HuH-7 (cell line): ENCODE measurements at places on chromosomes 1 and 21.

GRCh38 chr1:200316148-200316803 is 93.6 kb downstream of the ZNF281 start:
- DNase-seq, result no peak

DNA sequence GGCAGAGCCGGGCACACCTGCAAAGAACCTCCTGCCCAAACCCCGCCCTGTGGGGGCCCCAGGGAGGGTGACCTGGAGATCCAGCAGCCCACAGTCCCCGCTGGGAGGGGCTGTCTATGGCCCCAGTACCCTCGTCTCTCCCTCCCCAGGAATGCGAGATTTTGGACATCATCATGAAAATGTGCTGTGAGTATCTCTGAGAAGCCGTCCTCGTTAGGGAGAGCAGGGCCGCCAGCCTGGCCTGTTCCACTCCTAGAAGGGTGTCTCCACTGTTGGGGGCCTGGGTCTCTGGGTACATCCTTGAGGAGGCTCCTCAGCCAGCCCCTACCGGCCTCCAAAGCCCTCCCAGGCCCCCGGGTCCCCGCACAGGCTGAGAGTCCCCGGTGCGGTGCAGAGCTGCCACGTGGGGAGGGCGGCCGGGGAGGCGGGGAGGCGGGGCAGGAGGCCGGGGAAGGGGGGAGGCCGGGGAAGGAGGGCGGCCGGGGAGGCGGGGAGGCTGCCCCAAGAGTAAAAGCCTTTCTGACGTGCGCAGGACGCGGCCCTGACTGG is 18.7 kb downstream of the COL6A1 start:
- no peak for DNase-seq

DNA sequence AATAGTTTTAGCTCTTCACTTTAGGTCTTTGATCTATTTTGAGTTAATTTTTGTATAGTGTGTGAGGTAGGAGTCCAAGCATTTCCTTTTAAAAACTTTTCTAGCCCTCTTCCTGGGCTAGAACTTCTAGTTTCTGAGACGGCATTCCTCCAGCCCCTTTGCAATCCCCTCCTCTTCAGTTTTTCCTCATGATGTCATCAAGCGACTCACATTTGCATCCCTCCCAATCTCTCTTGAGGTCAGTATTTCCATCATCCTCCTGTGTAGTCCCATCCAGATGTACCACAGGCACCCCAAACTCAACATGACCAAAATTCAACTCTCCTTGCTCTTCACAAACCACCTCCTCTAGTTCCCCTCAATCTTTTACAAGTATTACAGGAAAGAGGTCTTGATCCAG is 10.7 kb downstream of the HMGN2 start:
- no peak for DNase-seq

DNA sequence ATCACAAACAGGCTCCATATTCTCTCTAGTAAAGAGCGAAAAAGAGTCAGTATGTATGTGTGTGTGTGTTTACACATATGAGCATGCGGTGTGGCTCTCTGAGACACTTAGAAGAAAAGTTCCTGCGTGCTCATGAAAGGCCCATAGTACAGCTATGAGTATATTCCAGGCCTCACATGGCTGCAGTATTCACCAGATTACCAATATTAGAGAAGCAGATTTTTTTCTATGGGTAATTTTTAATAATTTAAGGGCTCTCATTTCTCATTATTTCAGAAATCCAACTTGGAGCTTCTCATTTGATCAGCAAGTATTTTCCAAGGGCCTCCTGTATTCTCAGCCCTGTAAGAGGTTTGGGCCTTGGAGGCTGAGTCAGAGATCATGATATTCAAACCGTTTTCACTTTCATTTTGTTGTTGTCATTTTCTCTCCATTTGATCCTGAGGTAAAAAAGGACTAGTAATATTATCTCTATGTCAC is 232.9 kb upstream of the SGIP1 start:
- no peak for DNase-seq

DNA sequence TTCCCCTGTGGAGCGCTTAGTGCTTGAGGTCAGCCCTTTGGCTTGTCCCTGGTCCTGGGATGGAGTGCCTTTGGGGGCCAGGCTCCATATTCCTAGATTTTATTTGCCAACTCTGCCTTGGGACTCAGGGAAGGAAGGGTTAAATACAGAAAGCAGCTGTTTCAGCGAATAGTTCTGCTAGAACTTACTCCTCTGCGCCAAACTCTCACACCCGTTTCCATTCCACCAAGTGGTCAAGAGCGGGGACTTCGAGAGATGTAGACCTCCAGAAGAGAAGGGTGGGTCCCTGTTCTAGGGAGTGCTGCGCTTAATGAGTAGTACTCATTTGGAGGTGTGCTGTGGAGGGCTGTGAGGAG is 704 bp upstream of the TOMM40L start:
- no peak for DNase-seq

DNA sequence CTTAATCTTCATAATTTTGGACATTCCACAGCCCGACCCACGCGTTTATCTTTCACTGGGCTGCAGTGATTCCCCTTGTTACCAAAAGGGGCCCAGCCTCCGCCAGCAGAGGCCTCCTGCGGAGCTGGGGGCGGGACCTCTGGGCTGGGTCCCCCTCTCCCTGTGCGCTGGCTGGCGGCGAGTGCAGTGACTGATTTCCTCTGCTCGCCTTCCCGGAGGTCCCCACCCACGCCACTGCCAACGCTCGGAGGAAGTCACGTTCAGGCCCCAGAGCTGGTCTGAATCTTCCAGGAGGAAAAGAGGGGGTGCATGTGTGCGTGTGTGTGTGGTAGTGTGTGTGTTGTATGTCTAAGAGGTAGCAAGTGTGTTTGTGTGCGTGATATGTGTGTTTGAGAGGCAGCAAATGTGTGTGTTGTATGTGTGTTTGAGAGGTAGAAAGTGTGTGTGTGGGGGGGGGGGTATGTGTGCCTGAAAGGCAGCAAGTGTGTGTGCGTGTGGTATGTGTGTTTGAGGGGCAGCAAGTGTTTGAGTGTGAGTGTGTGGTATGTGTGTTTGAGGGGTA is 35.0 kb upstream of the JAK1 start:
- DNase-seq, result peak; percentile 45

- no peak for DNase-seq
Observed at GRCh38 chr1:91697861-91698260, 188.1 kb downstream of the TGFBR3 start.

DNA sequence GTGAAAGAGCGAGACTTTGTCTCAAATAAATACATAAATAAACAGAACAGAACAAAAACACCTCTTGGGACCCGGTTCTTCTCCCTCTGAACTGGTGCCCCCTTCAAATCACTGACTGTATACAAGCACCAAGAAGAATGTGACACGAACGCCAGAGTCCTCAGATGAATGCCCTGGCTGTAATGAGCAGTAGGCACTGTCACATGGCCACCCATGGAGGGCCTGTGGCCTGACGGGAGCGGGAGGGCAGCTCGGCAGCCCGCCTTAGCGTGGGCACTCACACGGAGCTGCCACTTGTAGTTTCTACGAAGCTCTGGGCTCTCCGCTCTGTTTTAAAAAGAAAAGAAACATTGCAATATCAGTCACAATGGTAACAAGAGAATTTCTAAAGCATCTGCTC is 146.0 kb downstream of the PEX14 start:
- no peak for DNase-seq
